ENCODE measurements at places on chromosomes 2 and 18.

- no peak for DNase-seq
Observed at GRCh38 chr18:57141208-57142129, 5.4 kb upstream of the BOD1L2 start.

GRCh38 chr2:120600786-120601185 is 134.9 kb upstream of the GLI2 start:
- no peak for DNase-seq

- no peak for DNase-seq
Observed at GRCh38 chr2:32678825-32679224, 51.0 kb downstream of the TTC27 start.

DNA sequence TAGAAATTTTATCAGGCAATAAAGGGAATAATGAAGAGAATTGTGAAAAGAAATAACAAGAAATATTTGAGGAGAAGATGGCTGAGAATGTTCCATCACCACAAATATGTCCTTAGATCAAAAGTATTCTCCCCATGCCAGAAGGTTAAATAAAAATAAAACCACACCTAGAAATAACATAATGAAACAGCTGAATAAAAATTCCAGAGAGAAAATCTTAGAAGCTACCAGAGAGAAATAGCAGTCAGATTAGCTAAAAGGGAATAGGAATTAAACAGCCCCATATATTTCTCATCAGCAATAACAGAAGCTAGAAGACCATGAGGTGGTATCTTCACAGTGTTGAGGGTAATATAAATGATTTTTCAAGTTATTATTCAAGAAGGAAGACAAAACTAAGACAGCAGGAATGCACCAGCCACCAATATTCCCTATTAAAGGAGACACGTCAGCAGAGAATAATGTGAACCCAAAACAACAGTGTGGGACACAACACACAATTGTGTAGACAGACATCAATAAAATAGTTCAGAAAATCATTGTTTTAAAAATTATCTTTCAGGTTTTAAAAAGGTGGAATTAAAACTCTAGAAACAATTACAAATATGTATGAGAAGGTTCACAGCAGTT is 82.0 kb upstream of the NEDD4L start:
- no peak for DNase-seq

GRCh38 chr18:28469946-28470345 is 293.0 kb upstream of the CDH2 start:
- DNase-seq: no peak

DNA sequence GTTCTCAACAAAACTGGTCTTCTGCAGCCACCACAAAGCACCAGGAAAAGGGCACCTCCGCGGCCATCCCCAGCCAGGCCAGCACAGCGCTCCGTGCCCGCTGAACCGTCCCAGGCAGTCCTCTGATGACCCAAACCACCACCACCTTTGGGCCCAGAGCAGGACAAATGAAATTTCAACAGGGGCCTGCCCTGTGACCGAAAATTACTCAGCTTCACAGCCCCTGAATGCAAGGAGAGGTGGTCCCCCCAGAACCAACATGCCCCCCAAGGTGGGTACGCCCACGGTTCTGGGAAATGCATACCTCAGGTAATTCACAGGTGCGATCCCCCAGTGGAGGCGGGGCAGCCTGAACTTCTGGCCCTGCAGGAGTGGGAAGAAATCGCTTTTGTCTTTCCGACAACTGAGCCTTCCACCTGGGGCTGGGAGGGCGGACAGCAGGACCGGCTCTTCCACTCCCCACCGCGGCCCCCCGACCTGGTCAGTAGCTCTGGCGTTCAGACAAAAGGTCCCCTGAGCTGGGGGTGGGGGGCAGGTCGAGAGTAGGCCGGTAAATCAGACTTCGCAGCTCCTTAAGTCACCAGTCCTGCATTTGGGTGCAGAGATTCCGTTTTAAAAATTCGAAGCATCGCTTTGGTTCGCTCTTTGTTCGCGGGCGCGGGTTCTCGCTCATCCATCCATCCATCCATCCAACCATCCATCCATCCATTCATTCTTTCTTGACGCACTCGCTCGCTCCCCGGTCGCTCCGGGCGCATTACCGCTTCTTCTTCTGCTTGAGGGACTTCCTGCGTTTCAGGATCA is 1.4 kb downstream of the ARL4C start:
- peak; percentile 16 for DNase-seq

GRCh38 chr2:22946553-22946952 is 438.4 kb upstream of the KLHL29 start:
- DNase-seq: no peak

- no peak for DNase-seq
Observed at GRCh38 chr2:177207101-177207500, 5.5 kb upstream of the HNRNPA3 start.

GRCh38 chr2:199760574-199760973 is 90.4 kb downstream of the FTCDNL1 start:
- DNase-seq: no peak

DNA sequence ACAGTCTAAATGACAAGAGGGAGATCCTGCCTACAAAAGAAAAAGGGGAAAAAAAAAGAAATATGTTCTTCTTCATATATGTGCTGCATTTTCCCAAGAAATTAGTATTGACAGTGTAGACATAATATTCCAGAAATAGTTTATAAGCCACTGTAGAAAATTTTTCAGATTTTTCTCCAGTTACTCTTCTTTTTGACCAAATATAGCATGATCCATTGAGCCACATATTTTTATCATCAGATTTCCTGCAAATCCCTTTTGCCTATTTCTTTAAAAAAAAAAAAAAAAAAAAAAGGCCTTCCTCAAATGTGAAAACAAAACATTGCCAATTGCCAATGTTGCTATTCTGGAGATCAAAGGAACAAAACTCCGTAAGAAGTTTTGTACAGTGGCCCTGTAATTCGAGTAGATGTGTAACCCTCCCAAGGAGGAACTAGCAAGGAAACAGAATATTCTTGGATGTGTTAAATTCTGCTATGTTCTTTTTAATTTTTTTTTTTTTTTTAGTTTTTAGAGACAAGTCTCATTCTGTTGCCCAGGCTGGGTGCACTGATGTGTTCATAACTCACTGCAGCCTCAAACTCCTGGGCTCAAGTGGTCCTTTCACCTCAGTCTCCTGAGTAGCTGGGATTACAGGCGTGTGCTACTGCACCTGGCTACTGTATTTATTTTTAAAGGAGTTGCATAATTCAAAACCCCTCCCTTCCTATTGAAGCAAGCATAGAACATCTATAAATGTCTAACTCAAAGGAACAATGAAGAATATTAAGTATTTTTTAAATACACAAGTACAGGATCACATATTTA is 12.5 kb upstream of the CABYR start:
- DNase-seq: no peak

GRCh38 chr2:191675807-191676721 is 1.9 kb upstream of the NABP1 start:
- peak; percentile 63 for DNase-seq

DNA sequence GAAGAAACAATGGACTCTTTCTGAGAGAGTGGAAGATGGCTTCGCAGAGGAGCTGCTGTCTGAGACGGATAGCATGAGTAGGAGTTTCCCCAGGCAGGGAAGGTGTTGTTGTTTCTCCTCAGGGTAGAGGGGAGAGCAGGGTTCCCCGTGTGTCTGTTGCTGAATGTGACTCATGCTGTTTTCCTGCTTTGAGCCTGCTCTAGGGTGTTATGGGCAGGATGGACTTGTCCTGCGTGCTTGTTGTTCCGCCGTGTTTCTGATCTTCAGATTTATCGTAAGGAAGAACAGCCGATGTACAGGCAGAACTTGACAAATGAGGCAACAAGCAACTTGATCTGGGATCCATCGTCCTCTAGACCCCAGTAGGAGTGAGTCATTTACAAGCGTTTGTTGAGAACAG is 19.7 kb upstream of the MYCN start:
- DNase-seq: no peak

GRCh38 chr18:79510731-79511241 is 115.1 kb downstream of the NFATC1 start:
- no peak for DNase-seq

- DNase-seq: no peak
Observed at GRCh38 chr18:51077217-51077616, 47.2 kb downstream of the SMAD4 start.

DNA sequence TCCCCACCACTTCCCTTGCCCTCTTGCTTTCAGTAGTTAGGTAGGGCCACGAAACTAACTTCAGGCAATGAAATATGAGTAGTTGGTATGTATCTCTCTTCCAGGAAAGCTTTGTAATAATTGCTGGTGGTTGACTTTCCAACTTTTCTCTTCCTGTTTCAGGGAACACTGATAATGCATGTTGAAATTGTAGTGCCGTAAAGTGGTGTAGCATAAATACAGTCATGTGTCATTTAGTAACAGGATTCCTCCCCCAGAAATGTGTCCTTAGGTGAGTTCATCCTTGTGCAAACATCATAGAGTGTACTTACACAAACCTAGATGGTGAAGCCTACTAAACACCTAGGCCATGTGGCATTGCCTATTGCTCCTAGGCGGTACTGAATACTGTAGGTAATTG is 429.2 kb downstream of the PID1 start:
- DNase-seq: no peak

- DNase-seq: no peak
Observed at GRCh38 chr2:237282568-237283128, 131.3 kb downstream of the COL6A3 start.

DNA sequence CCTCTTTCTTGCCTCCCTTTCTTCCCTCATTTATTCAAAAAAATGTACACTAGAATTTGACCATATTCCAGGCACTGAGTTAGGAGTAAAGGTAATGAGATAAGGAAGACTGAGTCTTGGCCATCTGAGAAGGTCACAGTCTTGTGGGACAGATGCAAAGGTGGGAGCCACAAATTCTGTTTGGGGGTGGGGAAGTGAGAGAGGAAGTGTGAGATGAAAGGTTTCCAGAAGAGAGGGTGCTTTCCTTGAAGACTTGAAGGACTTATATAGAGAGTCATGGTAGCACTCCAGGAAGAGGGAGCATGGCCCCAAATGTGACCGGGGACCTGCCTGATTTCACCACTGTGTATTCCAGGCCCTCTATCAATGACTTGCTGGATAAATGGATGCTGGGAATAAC is 320.6 kb downstream of the LPIN1 start:
- DNase-seq: no peak

GRCh38 chr2:238423561-238424312 is 3.0 kb upstream of the ASB1 start:
- DNase-seq: no peak

- DNase-seq: no peak
Observed at GRCh38 chr2:16640001-16640700, 25.5 kb downstream of the CYRIA start.

GRCh38 chr2:156164091-156164720 is 168.3 kb downstream of the NR4A2 start:
- DNase-seq: no peak

- DNase-seq: no peak
Observed at GRCh38 chr2:144501118-144501517, 18.8 kb downstream of the ZEB2 start.

- no peak for DNase-seq
Observed at GRCh38 chr18:61941948-61942471, 49.2 kb upstream of the RNF152 start.

- no peak for DNase-seq
Observed at GRCh38 chr2:66186537-66186936, 248.4 kb upstream of the MEIS1 start.

GRCh38 chr2:173407646-173408045 is 53.0 kb downstream of the CDCA7 start:
- no peak for DNase-seq

DNA sequence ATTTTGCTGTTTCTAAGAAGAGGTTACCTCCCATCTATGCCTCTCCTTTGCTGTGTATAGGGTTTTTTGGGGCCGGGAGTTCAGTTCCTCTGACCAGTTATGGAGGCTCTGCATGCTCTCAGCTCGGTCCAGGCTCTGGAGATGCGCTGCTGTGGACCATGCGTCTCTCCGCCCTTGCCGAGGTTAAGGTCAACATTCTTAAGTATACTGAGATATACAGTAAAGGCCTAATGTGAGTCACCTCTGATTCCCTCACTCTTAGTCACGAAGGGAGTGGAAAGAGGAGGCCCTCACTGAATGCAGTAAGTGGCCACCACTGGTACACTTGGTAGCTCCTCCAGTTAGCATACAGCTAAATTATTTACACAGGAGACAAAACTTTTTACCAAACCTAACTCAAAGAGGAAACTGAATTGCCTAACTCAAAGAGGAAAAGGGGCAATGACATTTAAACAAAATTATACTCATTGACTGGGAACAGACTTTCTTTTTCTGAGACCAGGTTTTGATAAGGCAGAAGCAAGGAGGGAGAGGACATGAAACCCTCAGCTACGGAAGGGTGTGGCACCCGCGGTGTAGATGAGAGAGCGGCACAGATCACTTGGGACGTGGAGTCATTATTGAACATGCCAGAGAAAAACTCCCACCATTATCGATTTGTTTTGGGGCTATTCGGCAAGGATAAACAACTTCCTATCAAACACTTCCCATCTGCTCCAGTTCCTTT is 98.7 kb downstream of the COPS8 start:
- no peak for DNase-seq

- DNase-seq: no peak
Observed at GRCh38 chr18:3911413-3911812, 461.4 kb downstream of the TGIF1 start.

All from activated CD4-positive, alpha-beta T cell treated with anti-CD3 and anti-CD28 coated beads, Interleukin-2, amount 50 U/mL, for 4 hours (primary cell).